ENCODE measurements at places on chromosomes 4 and X.
A peak's percentile ranks its signal among the peaks of the same experiment; 100 is the strongest.

DNA sequence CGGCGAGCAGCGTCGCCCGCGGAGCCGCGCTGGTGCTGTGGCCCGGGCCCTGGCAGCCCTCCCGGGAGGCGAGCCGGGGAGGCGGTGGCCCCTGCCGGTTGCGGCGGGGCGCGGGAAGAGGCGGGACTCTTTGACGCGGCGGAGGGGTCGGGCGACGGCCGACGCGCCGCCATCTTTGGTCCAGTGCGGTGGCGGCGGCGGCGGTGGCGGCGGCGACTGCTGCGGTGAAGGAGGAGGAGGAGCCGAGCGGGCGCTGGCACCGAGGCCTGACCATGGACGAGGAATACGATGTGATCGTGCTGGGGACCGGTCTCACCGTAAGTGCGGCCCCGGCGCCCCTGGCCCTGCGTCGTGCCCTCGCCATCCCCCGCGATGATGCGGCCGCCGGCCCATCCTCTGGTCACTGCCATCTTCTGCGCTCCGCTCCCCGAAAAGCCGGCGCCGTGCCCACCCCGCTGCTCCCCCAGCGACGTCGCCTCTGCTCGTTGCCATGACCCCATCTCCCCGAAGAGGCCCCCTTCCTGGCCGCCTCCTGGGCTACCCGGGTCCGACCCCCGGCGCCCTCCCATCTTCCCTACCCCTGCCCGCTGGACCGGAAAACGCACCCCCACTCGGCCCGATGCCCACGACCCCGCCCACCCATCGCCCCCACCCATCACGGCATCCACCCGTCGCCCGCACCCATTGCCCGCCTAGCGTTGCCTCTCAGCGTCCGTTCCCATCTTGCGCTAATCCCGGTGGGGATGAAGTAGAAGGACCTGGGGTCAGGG lies at the start of gene GDI1:
Gene GDI1 (plus strand): TSS at position 172 of the 770 bp plus-strand sequence. CDS start 101 bp downstream, at position 273.
- DNase-seq: peak; percentile 33

DNA sequence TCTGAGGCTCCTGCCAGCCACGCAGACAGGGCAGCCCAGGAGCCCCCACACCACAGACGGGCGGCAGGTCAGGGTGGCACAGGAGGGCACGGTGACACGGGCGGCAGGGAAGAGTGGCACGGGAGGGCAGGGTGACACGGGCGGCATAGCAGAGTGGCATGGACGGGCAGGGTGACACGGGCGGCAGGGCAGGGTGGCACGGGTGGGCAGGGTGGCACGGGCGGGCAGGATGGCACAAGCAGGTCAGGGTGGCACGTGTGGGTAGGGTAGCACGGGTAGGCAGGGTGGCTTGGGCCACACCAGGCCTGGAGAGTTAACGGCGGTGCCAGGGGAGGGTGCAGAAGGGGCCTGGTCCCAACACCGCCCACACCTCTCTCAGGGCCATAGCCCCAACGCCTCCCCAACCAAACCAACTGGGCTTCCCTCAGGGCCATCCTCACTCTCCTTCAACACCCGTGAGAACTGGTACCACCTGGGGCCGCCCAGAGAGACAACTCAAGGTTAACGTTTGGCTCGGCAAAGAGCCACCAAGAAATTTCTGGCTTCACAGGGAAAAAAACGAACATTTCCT lies 3.4 kb downstream of the CTBP1 start:
- no peak for DNase-seq

GRCh38 chr4:8039290-8039689 lies 99.6 kb upstream of the AFAP1 start:
- DNase-seq: no peak

DNA sequence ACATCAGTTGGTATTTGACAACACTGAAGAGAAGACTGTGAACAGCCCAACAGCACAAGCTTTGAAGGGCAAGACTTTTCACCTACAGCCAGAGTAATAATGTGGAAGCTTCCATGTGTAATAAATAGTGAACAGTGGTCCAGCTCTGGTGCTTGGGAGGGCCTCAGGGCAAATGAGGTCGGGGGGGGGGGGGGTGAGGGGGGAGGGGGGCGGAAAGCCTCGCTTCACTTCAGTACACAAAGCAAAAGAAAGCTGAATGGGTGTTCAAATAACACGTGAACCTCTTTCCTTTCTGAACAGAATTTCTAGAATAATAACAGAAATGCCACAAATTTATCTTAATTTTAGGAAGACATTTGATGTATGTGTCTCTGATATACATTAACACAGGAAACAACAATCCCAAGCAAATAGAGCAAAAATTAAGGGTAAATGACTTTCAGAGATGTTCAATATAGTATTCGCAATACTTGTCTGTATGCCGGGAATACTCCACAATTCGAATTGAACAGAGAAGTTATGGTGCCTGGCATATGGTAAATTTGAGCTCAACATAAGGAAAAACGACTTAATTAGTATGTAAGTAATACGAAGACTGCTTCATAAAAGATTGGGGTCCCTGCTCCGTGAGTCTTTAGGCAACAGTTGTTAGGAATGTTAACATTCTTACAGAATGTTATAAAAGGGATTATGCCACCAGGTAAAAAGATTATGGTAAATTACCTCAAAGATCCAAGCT lies 92.6 kb downstream of the FRYL start:
- no peak for DNase-seq

DNA sequence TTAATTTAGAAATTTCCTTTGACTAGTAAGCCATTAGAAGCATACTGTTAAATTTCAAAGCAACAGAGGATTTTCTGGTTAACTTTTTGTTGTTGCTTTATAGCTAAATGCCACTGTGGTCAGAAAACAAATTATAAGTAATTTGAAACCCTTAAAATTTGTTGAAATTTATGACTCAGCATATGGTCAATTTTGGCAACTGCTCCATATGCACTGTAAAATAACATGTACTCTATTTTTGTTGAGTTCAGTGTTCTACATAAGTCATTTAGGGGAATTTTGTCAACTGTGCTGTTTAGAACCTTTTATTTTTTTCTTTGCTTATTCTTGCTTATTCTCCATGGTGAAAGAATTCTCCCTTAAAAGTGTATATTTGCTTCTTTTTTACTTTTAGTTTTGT lies 28.6 kb downstream of the SCLT1 start:
- DNase-seq: peak; percentile 36

DNA sequence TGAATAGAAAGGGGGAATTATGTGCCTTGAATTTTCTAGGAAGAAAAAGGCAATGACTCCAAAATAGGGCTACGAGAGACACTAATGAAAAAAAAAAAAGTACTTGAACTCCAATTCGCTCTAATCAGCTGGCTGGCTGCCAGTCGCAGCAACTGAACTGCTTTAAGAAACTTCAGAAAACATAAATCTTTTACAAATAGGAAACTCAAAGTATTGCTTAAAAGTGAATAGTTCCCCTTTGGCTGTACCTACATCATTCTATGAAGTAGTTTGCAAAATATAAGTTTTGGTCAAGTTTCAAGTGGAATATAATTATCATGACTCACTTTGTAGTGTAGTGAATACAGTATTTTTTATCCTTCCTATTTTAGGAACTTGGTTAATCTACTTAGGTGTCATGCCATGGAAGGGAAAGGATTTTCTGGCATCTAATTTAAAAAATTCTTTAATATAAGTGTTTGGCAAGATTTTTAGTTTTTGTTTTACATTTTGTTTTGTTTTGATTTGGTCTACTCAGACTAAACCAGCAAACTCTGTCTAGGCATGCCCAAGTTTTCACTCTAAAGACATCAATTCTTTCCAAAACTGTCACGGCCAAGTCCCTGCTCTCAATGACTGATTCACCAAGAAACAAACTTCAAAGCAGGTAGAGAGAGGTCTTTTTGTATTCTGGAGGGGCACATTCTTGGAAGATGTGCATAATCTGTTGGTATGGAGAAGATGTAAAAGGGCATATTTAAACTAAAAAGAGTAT lies 382.4 kb upstream of the GALNT7 start:
- peak; percentile 44 for DNase-seq

GRCh38 chr4:82753238-82753637 lies 45.4 kb downstream of the SCD5 start:
- DNase-seq: no peak

GRCh38 chr4:86847571-86847970 lies 1.6 kb downstream of the SLC10A6 start:
- no peak for DNase-seq

GRCh38 chr4:24853142-24853541 lies 57.8 kb downstream of the SOD3 start:
- DNase-seq: no peak

- DNase-seq: no peak
These were observed 135.2 kb upstream of the AFF2 start for GRCh38 chrX:148365233-148365632.

DNA sequence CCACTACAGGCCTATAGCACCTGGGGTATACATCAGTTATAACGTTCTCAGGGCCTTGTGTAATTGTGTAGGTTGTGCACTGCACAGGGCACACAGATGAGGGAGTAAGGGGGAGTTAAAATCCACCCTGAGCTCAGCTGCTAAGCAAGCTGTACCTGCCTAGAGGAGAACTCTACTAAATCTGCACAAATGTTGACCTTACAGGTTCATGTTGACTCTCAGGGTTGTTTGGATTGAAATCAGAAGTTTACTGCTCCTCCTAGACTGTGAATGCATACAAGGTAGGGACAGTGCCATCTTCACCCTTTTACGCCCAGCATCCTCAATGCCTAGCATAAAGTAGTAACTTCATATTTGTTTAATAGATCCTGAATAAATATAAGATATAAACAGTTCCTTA lies 89.8 kb downstream of the SMARCA1 start:
- no peak for DNase-seq

DNA sequence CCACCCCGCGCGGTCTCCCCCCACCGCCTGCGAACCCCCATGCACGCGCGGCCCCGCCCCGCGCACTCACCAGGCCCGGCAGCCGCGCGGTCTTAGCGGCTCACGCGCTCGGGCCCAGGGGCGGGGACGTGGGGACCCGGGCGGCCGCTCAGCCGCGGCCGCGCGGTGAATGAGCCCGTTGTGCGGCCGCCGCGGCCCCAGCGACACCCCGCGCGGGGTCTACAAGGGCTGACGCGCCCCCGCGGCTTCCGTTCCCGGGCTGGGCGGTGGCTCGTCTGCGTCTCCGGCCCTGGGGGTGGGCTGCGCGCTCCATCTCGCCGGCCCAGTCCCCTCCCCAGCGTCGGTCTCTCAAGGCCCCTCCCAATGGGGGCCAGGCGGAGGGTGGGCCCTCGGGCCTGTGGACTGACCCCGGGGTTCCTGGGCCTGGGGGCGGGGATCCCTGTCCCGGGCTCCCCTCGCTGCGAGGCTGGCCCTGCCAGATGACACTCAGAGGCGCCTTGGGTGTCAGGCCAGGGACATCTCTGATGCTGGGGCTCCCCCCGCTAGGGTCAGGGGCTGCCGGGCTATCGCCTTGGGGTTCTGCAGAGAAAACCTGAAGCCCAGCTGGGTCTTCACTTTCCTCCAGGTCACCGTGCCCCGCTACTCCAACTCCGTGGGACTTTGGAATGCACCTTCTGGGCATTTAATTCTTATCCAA lies 4.3 kb upstream of the SLC26A1 start:
- no peak for DNase-seq

DNA sequence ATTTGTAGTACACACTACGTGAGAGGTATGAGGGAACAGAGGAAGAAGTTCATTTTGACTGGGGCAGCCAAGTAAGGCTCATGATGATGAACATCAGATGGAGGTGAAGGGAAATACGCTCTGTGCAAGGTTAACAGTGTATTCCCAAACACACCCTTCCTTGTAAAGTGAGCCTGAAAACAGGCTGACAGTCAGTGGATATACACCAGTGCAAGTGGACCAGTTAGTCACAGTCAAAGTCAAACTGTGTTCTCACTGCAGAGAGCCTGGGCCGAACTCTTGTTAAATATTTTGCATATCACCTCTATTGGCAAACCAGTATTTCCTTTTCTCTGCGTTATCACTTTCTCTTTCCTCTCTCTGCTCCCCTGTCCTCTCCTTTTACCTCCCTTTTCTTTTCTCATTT lies 23.4 kb upstream of the RHOH start:
- no peak for DNase-seq

- DNase-seq: no peak
These were observed 108.8 kb upstream of the CENPE start for GRCh38 chr4:103306870-103307375.

GRCh38 chr4:48668254-48669017 lies 111.6 kb downstream of the FRYL start:
- no peak for DNase-seq

- no peak for DNase-seq
These were observed 376.4 kb upstream of the NOCT start for GRCh38 chr4:138639018-138639741.

DNA sequence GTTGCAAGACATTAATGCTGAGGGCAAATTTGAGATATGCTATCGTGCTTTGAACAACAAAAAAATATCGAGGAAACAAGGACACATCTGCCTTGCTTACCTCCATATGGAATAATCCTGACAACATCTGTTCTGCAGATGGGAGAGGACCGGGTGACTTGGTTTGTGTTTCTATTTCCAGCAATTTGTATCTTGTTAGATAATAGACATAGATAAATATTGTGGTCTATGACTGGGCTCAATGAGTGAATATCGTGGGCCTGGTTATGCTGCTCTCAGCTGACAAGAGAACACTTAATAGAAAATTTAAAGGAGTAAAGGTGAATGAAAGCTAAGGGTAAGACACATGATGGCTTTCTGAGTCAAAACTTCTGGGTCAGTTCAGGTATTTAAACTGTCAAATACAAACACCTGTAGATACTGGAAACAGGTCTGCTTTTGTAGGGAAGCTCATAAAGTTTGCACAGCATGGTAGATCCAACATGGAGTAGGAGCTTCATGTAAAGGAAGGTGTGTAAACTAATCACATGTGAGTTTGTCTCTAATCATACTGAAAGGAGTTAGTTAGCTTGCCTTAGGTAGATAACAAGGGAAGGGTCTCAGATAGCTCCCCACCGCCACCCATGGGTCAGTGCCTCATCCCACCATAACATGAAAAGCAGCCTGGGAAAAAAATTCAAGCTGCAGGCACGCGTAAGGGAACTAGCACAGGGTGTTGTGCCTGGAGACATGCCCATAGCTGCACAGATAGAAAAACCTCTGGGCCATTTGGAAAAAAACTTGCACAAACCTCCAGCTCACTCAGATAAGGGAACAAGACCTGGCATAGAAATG lies 904.1 kb upstream of the EPHA5 start:
- peak; percentile 20 for DNase-seq

- no peak for DNase-seq
These were observed 77.9 kb downstream of the CXXC4 start for GRCh38 chr4:104416725-104417356.

- no peak for DNase-seq
These were observed 593 bp downstream of the ELF4 start for GRCh38 chrX:130109429-130110378.

- DNase-seq: no peak
These were observed 49.7 kb upstream of the SLC16A2 start for GRCh38 chrX:74371425-74372222.

DNA sequence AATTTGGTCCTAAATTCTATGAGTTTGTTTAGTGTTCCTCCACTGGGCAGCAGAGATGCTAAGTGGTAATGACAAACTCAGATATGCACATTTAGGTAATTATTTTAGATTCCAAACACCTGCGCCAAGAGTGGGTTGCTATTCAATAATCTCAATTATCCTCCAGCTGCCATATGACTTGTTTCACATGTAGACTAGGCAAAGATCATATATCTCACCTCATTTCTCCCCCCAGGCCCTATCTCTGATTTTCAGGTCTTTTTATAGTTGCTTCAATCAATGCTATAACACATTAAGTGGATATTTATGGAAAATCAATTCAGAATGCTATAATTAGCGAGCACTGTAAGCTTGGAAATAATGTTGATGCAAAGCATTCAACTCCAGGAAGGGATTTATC lies 217.6 kb downstream of the KCTD8 start:
- DNase-seq: no peak

- no peak for DNase-seq
These were observed 120.3 kb upstream of the USP9X start for GRCh38 chrX:40964633-40965586.

All from fibroblast of skin of left quadriceps (primary cell).